Stimulated activated CD4-positive, alpha-beta T cell treated with anti-CD3 and anti-CD28 coated beads, Interleukin-2, amount 100 ng/mL, for 48 hours (primary cell): ENCODE measurements at places on chromosomes 1 and 21.

GRCh38 chr1:230771773-230772354 lies 24.7 kb downstream of the CAPN9 start:
- DNase-seq, result no peak

DNA sequence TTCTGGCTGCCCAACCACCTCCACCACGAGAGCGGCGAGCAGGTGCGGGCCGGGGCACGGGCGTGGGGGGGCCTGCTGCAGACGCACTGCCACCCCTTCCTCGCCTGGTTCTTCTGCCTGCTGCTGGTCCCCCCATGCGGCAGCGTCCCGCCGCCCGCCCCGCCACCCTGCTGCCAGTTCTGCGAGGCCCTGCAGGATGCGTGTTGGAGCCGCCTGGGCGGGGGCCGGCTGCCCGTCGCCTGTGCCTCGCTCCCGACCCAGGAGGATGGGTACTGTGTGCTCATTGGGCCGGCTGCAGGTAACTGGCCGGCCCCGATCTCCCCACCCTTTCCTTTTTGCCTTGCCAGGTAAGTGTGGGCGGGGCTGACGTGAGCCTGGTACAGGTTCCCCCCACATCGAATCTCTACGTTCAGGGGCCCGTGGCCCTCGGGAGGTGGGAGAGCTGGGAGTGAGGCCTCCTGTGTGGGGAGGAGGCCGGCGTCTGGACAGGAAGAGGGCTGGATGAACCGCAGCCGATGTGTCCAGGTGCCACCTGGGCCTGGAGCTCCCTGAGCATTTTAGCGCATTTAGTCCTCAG lies 51.7 kb downstream of the COL18A1 start:
- DNase-seq, result no peak

DNA sequence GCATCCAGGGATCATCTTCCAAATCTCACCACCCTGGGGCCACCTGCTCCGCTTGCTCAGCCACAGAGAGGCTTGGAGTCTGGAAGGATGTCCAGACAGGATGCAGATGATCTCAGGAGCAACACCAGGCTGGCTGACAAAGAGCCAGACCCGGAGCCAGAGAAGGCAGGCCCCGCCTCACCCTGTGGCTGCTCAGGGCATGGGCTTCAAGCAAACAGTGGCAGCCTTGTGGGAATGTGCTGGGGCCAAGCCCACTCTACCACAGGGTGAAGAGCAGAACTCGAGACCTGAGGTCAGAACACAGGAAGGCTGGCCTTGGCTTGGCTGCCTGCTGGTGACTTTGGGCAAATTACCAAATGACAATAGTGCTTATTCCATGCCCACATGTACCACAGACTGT lies 45.5 kb downstream of the MRPL37 start:
- DNase-seq, result no peak

DNA sequence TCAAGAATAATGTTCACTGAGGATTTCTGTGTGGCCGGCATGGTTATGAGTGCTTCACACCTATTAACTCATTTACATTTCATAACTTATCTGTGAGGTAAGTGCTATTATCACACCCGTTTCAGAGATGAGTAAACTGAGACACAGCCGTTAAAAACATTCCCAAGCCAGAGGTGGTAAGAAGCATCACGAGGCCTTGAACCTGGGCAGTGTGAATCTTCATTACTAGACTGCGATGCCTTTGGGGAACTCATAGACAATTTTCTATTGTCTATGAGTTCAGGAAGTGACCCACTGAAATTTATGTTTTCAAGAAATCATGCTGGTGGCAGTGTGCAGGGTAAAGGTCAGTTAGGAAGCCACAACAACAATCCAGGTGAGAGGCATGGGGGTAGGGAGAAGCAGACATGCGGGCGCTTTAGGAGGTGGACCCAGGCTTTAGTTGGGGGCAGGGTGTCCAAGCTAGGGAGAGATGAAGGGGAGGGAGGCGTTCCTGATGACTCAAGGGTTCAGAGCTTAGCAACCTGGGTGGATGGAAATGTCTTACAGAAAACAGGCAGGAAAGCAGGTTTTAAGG lies 14.5 kb downstream of the GNG12 start:
- no peak for DNase-seq
